ENCODE measurements at places on chromosomes 6 and 20.

DNA sequence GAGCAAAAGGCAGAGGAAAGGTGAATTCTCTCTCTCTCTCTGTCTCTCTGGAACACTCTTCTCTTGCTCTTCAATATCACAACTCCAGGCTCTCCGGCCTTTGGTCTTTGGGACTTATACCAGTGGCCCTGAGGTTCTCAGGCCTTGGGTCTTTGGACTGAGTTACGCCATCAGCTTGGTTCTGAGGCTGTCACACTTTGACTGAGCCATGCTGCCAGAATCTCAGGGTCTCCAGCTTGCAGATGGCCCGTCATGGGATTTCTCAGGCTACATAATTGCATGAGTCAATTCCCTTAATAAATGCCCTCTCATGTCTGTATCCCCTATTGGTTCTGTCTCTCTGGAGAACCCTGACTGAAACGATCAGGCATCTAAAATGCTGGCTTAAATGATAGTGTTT lies 12.9 kb downstream of the BTN2A1 start:
- DNase-seq: no peak

DNA sequence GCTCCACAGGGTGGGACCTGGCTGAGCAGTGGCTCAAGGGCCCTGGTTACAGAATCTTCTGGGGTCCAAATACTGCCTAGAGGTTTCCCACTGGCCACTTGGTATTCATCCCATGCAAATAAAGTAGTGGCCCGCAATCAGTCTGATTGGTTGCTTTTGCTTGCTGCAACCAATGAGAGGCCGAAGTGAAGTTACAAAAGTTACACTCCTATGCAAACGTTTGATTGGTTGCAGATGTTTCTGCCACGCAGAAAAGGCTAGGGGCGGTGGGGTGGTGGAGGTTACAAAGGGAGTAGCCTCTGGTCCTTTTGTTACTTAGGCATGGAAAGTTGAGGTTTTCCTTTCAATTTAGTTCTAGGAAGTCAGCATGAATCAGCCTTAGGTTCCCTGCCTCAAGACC lies 3.6 kb upstream of the NHLRC1 start:
- no peak for DNase-seq

DNA sequence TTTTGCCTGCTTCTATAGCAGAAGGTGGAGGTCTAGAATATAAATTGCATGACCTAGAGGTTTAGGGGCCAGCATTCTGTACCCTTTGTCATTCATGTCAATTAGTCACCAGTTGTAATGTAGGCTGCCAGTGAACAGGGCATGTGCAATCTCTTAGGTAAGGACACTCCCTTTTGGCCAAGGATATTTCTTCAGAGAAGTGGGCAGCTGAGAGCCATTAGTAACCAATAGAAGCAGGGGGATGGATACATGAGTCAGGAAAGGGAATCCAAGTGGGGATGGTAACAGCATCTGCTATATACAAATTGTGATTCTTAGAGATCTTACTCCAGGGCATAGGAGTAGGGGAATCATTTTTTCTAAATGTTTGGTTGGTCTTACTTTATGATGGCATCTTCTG lies 494.2 kb upstream of the JAG1 start:
- no peak for DNase-seq

DNA sequence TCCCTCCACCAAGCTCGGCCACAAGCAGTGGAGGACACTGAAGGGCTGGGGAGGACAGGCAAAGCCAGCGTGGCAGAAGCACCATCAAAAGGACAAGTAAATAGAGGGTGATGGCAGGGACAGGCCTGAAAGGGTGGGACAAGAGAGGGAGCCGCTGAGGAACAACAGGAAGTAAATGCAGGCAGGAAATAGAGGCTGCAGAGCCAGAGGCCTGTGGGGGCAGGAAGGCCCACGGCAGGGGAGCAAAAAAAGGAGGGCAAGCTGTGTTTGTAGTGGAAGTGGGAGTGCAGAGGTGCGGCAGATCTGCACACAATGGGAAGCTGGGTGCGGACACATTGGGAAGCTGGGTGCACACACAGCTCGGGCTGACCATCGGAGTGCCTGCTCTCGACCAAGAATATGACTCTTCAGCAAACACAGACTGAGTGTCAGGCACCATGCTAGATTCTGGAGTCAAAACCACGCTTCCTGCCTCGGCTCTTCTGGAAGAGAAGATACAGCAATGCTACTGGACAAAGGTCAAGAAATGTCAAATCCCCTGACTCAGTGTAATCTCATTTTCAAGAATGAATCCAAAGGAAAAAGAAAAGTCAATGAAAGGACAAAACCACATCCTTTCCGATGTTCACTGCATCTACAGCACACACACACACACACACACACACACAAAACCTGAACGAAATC lies 40.4 kb upstream of the RAB22A start:
- DNase-seq: no peak

- DNase-seq: no peak
Measured at GRCh38 chr6:154466971-154467679, 43.4 kb downstream of the CNKSR3 start.

DNA sequence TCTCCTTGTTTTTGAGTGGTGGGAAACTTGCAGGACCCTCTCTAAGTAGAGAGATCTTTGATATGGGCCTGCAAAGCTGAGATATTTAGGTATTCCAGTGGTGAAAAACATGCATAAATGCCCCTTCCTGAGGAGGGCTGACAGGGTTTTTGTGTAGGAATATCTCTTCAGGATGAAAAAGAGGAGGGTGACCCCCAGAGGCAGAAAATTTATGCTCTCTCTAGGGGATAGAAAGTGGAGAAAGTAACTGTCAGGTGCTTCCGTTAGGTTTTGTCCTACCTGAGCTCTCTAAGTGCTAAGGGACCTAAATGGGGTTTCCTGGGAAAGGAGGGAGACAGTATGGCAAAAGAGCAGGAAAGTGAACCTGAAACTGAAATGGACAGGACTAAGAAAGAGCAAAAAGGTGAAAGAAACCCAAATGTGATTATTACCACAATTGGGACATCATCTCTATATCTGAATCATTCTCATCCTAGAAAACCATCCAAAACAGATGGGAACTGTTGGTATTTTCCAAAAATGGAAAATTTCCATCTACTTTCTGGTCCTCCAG lies 2.0 kb downstream of the COL19A1 start:
- no peak for DNase-seq

- DNase-seq: no peak
Measured at GRCh38 chr6:1885576-1886011, 275.9 kb downstream of the FOXC1 start.

- DNase-seq: peak; percentile 40
Measured at GRCh38 chr6:90294989-90295853, 1.4 kb downstream of the BACH2 start.

- no peak for DNase-seq
Measured at GRCh38 chr20:12591949-12592470, 416.8 kb upstream of the SPTLC3 start.

DNA sequence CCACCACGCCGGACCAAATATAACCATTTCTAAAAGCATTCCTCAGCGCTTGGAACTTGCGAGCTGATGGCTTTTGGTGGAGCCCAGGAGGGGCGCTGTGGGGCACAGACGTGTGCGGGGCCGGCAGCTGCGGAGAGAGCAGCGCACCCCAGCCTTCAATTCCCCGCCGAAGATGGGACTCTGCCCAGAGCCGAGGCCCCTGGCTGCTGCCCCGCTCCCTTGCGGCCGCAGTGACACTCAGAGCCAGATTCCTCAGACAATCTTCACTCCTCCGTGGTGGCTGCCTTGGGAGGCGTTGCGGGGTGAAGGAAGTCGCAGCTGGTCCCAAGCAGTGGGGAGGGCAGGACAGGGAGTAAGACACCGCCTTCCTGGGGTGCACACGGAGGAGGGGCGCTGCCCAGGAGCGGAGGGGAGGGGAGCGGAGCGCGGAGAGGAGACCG lies 87.7 kb downstream of the TMEM242 start:
- peak; percentile 17 for DNase-seq

DNA sequence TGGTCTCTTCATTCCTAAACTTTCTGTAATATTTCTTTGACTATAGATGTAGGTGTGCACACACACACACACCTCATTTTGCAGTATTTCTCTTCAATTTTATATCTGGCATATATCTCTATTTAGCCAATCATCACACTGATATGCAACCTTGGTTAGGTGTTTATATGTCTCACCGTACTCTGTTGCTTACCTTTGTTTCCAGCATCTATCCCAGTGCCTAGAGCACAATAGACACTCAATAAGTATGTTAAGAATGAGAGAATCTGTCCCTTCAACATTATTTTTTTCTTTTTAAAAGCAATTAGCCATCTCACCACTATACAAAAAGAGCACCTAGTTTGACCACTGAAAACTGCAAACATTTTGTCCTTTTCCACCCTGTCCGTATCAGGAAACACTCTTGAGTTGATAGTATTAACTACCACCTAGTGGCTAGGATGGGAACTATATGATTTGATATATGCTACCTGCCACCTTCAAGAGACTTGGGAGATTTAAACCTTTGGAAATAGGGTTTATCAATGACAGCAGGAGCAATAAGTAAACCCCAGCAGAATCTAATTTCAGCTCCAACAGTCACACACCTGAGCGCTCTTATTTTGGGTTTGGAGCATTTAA lies 48.7 kb upstream of the RSPO3 start:
- no peak for DNase-seq

- no peak for DNase-seq
Measured at GRCh38 chr6:140572867-140573266, 1198.4 kb upstream of the CITED2 start.

DNA sequence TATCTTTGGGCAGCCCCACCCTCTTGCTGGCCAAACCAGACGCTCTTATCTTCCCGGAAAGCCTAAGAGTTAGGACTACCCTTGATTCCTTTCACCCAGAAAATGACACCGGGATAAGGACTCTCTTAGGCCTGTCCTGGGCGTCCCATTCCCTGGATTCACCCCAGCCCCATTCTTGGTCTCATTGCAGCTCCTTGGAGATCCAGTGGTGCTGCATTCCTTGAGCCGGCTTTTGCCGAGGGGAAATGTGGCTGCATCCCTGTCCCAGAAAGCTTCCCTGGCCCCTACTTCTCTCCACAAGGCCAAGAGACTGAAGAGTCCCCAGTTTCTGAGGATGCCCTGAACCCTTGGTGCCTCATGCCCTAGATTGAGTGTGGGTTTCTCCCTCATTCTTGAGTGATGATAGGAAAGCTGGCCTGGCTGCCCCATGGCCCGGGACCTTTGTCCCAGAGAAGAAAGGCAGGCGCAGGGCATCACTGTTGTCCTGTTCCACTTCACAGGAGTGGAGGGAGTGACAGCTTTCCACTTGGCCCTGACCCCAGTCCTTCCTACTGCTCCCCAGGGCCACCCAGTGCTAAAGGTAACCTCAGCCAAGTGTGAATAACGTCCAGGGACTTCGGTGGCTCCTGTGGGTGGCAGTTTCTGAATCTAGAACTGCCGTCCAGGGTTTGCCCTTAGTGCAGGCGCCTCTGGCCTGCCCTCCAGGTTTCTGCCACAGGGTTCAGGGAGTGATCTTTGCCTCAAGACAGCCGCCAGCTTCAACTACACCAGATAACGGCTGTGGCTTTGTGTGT lies 42.7 kb upstream of the MYL9 start:
- no peak for DNase-seq

DNA sequence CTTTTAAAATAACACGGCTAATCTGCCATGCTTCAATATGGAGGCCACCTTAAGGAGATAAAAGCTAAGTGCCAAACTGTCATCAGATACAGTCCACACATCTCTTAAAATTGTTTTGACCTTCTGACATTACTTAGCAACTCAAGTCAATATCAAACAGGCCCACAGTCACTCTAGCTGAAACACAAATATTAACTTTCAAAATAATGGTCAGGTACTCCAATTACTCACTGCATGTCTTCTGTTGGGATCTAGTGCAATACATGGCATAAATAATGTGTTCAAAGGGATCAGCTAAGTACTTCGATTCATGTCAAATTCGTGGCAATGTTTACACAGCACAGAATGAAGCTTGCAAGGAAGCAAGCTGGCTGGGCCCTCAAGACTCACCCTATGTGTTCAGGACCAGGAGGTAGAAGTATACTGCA lies 133.9 kb upstream of the BEND6 start:
- no peak for DNase-seq

GRCh38 chr6:93515736-93516135 lies 96.4 kb upstream of the EPHA7 start:
- DNase-seq: no peak

DNA sequence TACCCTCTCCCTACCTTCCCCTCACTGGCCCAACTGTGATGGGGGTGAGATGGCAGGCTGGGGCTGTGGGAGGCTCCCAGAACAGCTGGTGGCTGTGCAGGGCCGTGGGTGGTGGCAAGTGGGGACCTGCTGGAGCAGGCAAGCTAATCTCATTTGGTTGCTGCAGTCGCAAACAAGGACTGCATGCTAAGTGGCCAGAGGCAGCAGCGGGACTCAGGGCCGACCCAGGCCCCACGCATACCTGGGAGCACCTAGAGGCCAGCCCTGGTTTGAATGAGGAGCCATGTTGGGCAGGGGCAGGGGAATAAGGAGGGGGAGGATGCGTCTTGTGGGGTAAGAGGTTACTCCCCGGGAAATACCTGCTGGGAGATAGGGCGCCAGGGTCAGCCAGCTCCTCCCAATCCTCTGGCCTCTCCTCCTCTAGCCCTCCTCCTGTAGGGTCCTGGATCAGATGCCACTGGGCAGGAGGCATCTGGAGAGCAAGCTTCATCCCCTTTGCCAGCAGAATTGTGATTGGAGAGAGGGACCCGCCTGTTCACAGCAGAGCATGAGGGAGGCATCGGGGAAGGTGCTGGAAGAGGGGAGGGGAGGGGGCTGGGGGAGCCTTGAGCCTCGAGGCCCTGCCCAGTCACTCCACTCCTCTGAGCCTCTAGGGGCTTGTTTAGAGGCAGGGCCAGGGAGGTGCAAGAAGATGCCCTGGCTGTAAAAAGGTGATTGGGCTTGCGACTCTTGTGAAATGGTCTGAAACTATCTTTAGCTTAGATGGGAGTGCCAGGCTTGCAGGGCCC lies 24.3 kb upstream of the CDH22 start:
- no peak for DNase-seq

DNA sequence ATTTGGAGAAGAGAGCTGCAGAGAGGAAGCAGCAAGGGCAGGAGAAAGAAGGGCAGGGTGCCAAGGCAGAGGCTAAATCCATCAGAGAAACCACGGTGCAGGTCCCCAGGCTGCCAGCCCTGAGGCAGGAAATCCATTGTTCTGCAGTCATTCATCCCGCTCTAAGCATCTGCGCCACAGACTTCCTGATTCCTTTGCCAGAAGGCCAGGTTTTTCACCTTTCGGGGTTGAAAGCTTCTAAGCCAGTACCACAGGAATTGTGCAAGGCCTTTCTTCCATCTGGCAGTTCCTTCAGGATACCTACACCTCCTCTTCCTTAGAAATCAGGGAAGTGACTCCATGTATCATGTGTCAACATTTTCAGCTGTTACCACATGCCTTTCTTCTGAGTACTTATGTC lies 45.6 kb downstream of the ADGRF5 start:
- no peak for DNase-seq
